ENCODE measurements at places on chromosomes 7 and 10.

DNA sequence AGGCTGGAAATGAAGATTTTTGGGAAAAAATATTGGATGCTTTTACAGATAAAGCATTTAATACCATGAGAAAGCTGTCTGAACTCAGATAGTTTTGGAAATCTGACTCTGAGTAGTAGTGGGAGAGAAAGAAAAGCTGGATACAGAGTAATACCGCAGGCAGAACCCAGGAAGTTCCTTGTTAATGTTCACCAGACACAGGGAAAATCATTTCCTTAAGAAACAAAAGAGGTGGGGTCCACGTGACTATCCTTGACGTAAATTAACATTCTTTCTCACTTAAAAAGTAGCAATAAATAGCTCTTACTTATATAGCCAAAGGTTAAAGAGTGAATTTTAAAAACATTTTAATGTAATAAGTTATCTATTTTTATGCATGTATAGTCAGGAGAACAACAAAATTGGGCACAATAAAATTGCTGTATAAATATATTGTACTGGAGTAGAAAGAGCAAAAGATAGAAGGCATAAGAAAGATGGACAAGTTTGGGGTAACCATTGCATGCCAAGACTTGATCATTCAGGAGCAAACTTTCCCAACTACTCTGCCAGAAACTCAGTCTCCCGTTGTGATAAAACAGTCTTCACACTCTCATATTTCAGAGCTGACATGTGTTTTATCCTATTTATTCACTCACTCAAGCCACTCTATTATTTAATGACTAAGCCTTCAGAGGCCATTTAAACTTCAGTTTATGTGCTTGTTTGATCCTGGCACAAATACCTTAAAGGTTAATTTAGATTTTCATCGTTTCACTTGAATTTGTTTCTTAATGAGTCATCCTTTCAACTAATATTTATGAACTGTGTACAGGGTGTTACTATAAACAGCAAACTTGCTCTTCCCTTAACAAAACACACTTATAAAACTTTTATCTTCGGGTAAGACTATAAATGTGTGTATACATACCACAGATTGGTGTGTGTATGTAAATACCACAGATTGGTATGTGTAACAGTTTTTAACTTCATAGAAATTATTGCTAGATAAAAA lies 143.1 kb downstream of the GNAI1 start:
- DNase-seq, result no peak

DNA sequence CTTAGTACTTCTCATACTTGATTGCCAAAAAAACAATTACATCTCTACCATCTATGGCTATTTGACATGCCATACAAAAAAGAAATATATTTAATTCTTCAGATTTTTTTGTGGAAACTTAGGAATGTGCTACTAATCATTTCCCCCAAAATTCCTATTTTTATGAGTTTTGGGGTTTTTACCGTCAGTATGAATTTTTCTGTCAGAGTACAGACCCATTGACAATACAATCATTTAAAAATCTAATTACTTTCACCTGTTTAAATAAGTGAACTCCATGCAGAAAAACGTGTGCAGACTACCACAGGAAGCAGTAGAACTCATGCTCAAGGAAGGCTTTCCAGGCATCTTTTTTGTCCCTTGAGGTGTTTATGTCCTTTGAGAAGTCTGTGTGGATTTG lies 48.8 kb upstream of the FOXP2 start:
- DNase-seq, result no peak

DNA sequence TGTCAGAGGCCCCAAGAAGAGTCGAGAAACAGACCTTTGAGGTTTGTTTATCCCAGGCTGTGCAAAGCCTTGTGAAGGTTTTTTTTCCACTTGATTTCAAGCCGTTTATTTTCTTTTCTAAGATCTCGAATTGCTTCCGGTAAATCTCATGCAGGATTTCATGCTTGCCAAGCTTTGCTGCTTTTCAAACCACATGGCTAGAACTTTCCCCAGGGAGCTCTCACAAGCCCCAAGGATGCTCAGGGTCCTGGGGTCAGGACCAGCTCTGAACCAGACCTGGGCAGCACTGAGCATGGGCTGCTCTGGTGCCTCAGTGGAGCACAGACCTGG lies 48.0 kb upstream of the AQP1 start:
- DNase-seq, result no peak

DNA sequence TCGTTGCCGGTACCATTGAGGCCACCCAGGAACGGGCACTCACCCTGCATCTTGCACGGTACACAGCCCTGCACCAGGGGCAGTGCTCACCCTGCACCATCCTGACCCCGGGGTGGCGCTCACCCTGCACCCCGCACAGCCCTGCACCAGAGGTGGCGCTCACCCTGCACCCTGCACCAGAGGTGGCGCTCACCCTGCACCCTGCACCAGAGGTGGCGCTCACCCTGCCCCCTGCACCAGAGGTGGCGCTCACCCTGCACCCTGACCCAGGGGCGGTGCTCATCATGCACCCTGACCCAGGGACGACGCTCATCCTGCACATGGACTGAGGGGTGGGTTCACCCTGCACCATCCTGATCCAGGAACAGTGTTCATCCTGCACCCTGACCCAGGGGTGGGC lies 6.4 kb downstream of the TUBGCP2 start:
- no peak for DNase-seq

DNA sequence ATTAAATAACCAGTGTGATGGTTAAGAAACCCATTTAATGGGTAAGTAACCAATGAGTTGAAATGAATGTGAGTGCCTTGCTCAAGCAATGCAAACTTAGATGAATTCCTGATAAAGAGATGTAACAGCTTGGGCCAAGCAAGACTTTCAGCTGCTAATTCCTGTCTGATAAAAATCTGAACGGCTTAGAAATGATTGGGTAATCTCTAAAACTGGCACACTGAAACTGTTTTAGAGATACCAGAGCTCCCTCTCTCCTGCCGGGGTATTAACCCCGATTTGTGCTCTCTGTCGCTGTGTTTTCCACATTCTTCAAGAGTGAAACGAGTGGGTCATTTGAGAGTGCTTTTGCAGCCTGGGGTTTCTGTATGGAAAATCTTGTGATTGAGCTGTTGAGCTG lies 534.9 kb upstream of the GALNT17 start:
- no peak for DNase-seq

- DNase-seq, result no peak
Observed at GRCh38 chr10:16119445-16119844, 259.1 kb upstream of the MINDY3 start.

All from left forelimb (tissue), 1 donor.